ENCODE measurements at places on chromosomes 1 and 21.

DNA sequence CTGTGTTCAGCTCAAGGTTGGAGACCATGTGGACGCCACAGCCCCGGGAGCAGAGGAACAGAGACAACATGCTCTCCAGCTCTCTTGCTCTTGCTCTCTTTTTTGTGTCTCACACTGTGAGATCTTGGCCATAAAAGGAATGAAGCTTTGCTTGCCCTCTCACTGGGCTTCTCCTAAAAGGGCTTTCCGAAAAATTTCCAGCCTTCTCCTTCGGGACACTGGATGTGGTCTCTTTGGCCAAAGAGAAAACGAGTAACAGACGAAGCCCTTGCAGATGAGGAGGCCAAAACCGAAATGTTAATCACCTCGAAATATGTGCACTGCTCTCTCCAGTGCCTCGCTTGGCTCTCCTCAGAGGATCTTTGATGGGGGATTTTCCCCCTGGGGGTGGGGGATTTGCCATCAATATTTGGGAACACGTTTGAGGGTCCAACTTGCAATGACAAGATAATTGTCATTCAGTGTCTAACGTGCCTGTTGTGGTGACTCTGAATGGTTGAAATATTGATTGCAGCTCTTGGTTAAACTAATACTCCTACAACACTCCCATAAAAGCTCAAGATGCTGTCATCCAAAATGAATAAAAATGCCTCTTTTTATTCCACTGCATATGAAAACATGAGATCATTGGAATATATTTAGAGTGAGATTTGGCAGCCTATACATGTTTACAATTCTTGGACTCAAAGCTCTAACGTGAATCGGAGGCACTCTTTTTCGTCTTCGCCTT lies 68.6 kb upstream of the ANGPTL1 start:
- DNase-seq, result no peak

GRCh38 chr21:46482225-46482845 lies 23.6 kb downstream of the DIP2A start:
- DNase-seq, result no peak

DNA sequence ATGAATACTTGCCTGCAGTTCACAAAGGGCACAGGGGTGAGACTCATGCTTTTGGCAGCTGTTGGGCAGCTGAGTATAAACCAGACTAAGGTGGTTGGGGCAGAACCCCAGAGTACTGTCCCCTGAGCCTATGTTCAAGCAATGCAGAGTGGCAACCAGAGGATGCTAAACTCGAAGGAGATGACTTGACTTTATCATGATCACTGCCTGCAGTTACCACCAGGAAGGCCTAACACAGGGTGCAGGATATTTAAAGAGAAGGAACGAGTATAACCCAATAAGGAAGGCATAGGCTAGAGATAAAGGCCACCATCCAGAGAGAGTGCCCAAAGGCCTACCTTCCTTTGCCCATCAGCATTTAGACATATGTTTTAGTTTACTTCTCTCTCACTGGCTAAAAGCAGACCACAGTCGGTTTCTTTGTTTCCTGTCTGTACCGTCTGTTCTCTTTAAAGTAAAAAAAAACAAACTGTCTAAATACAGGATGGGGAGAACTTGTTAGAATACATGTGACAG lies 83.3 kb downstream of the MPZL1 start:
- no peak for DNase-seq

DNA sequence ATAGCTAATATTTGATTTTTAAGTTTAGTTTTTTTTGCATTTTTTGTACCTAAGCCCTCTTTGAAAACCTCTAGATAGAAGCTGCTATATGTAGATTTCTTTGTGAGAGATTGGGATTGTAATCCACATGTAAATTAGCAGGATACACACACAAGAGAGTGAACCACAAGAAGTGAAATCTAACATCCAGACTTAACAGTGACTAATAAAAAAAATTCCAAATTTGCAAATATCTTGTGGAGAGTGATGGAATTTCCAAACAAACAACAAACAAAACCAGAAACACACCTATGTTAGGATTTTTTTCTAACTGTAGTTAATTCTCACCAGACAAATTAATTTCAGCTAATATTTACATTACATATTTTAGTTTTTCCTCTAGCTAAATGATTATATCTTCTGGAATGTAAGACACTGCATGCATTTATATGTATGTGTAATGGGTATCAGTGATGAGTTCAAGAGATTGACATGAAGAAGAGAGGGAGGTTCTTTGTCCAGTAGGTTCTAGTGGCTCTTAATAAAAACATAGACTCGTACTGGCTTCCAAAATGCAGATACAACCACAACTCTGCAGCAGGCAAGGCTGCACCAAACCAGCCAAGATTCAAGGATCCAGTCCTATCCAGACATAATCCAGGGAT lies 12.8 kb downstream of the CLDN17 start:
- no peak for DNase-seq

DNA sequence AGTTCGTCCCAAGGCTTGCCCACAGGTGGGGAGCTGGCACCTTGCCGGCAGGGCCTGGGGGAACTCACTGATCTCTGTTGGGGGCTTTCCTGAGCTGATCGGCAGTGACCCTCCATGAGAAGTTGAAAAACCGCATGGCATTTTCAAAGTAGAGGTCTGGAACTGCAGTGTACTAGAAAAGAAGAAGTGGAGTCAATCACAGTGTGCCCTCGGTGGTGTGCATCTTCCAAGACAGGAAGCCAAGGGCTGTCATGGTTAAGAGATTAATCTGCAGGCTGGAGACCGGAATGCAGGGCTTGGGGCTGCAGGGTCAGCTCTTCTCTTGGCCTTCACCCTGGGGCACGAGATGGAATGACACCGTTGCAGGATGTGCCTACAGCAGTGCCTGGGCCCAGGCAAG lies 56.8 kb downstream of the ECE1 start:
- DNase-seq, result no peak

GRCh38 chr1:195766709-195767108 lies 841.5 kb downstream of the KCNT2 start:
- DNase-seq, result no peak

Data from iPS DF 6.9 (cell line).